ENCODE measurements at places on chromosomes 16 and 17. TPM values are rescaled to one million over a fixed set of nuclear protein-coding genes. Genes with fewer than 3 reads are reported as not detected.

MPP2 gene
- total RNA-seq = 10.3 TPM

GSG1L gene
- not detected for total RNA-seq

SDR42E1 gene
- not detected for total RNA-seq

MATCAP1 gene
- 17.5 TPM for total RNA-seq

GNGT2 gene
- total RNA-seq = not detected

SPATA22 gene
- total RNA-seq = not detected

AOC2 gene
- not detected for total RNA-seq

OR2C1 gene
- not detected for total RNA-seq

TMC5 gene
- not detected for total RNA-seq

TPSG1 gene
- total RNA-seq = not detected

RAMP2 gene
- 1.4 TPM for total RNA-seq

STX1B gene
- total RNA-seq = 0.18 TPM

PHKB gene
- 27.1 TPM for total RNA-seq

PLCD3 gene
- 33.5 TPM for total RNA-seq

USP10 gene
- 33.6 TPM for total RNA-seq

ITGAD gene
- total RNA-seq = not detected

TEKT3 gene
- not detected for total RNA-seq

CCDC78 gene
- total RNA-seq = 1.6 TPM

RNF227 gene
- total RNA-seq = 1.1 TPM

CDH3 gene
- not detected for total RNA-seq

KRTAP1-5 gene
- not detected for total RNA-seq

NUPR1 gene
- 57.4 TPM for total RNA-seq

FBXL16 gene
- total RNA-seq = 2.9 TPM

KCNH4 gene
- not detected for total RNA-seq

TACO1 gene
- 13.0 TPM for total RNA-seq

CD300E gene
- not detected for total RNA-seq

SEC14L5 gene
- under 0.01 TPM for total RNA-seq

FNDC8 gene
- total RNA-seq = not detected

TNP2 gene
- not detected for total RNA-seq

OR4D1 gene
- not detected for total RNA-seq

LIMD2 gene
- total RNA-seq = 9.7 TPM

SLC16A6 gene
- total RNA-seq = not detected
